ENCODE measurements at places on chromosomes 6 and 20.

- no peak for DNase-seq
Observed at GRCh38 chr6:166515072-166515810, 71.2 kb downstream of the RAMACL start.

DNA sequence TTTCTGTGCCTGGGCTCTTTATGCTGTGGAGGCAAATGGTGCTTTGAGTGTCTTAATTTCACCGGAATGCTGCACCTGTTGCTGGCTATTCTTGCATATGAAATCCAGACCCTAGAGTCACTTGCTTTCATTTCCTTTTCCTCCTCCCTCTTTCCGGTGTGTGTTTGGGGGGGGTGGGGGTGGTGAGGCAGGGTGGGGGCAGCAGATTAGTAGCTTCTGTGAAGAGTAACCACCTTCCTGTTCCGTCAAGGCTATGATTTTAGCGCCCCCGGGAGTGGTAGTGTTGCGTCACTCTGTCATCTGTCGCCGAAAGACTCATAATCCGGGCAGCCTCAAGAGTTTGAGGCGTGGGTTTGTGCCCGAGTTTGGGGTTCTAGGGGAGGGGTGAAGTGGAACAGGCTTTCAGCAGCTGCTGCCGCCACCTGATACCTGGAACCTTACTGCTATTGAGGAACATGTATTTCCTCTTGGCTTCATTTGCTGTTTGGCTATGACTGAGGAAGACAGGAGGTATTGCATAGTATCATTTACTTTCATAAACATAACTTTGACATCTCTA, 49.1 kb downstream of the UTRN start:
- DNase-seq = no peak

GRCh38 chr6:110468731-110469130, 7.7 kb downstream of the SLC22A16 start:
- no peak for DNase-seq

DNA sequence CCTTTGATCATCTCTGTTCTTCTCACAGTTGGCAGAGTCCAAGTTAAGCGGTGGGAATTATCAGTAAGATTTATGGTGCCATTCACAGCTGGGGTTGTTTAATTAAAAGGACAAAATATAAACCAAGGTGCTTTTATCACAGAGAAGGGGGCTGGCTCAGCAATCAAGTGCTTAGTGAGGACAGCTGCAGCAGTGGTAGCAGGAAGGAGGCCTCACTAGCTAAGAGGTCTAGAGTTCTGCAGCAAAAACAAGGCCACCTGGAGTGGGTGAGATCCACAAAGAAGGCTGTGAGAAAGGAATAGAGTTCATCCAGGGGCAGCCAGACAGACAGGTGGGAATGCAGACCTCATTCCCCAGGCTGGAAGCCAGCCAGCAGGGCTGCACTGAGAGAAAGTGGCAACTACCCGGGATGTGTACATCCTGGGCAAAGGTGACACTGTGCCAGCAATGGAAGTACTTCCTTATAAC, 37.1 kb downstream of the PIGU start:
- no peak for DNase-seq

DNA sequence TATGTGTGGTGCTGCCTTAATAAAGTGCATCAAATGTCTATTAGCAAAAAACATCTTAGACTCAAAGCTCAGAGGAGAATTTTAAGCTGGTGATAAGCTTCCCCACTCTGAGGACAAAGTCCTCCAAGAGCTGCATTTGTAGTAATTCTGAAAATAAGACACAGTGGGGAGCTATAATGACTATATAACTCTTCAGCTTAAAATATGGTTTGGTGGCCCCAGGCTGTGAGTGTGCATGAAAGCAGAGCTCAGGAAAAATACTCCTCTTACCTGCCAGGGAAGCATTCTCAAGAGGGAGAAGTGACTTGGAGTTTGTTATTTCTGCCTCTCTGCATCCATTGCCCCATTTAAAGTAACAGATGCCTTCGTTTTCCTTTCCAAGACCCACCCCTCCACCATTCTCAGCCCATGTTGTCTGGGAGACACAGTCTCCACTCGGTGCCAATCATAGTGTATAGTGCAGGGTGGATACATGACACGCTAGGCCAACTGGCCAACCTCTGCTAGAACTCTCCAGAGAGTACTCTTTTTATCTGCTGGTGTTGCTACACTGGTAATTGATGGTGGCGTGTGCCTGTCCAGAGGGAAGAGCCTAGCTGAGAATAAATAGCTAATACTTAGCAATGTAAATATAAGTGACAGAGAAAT, 229.2 kb downstream of the PHF3 start:
- DNase-seq = no peak
